ENCODE measurements at places on chromosomes 4 and X. TPM values are rescaled to one million over a fixed set of nuclear protein-coding genes. Genes with fewer than 3 reads are reported as not detected.

GRCh38 chrX:101411984-101412383, 4.0 kb downstream of the HNRNPH2 start:
- DNase-seq: no peak

DNA sequence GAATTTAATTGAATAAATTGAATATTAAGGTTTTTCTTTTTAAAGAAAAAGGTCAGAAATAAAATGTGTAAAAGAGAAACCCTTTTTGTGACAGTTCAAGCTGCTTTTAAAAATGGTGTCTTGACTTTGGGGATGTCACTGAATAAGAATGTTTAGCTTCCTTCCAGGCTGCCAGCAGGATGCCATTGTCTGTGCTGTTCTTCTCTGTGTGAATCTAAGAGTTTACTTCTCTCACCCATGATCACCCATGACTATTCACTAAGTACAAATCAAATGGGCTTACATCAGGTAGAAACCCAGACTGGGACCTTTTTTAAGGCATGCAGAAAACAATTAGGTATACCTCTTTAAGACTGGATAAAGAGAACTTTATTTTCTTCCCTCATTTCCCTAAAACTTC, 115.3 kb downstream of the DACH2 start:
- DNase-seq: no peak

GRCh38 chrX:97636473-97637140, 752.9 kb downstream of the RPA4 start:
- DNase-seq: no peak

- no peak for DNase-seq
Observed at GRCh38 chr4:44674471-44674870, 3.7 kb upstream of the GUF1 start.

GRCh38 chr4:182828360-182829025, 88.7 kb downstream of the DCTD start:
- no peak for DNase-seq

- DNase-seq: no peak
Observed at GRCh38 chr4:52588097-52588496, 71.0 kb downstream of the USP46 start.

DNA sequence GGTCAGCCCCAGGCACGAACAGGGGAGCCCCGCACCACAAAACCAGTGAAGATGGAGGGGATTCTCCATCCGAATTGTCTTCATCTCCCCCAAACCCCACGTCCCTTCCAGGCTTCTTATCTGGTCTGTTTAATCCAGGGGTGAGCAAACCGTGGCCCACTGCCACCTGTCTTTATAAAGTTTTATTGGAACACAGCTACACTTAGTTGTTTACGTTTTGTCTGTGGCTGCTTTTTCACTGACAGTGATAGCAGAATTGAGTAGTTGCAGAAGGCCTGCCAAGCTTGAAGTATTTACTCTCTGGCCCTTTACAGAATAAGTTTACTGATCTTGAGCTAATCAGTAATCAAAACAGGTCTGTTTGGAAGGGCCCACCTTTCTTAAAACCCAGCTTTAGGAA, 324.0 kb downstream of the ARHGAP10 start:
- DNase-seq: no peak

DNA sequence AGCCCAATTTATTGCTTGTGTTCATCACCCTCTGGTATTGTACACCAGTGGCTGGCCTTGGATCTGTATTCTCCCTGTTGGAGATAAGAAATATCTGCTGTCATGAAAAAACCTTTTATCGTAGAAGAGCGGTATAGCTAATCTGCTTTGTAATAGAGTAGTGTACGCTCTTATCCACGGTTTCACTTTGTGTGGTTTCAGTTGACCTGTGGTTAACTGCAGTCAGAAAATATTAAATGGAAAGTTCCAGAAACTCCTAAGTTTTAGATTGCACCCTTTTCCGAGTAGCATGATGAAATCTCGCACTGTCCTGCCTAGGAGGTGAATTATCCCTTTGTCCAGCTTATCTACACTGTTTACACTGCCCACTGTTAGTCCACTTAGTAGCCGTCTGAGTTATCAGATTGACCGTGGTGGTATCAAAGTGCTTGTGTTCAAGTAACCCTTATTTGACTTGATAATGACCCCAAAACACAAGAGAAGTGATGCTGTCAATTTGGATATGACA, 42.4 kb downstream of the KDM6A start:
- no peak for DNase-seq

- no peak for DNase-seq
Observed at GRCh38 chr4:37415845-37416369, 171.4 kb downstream of the NWD2 start.

- no peak for DNase-seq
Observed at GRCh38 chr4:8338351-8338961, 68.9 kb downstream of the HTRA3 start.

DNA sequence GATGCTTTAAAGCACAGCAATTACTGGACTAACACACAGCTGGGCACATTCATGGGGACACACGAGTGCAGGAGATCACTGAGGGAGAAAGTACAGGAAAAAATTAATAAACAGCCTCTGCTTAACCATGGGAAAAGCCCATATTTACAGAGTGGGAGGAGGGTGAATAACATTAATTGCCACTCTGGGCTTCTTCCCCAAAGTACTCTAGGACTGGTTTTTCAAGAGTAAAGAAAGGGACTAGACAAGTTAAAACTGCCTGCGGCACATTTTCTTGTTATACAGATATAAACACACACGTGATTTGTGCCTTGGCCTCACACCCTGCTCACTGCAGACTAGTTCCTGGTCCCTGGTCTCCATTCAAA, 179.7 kb upstream of the TET2 start:
- DNase-seq: no peak

- no peak for DNase-seq
Observed at GRCh38 chr4:124529131-124529530, 183.4 kb downstream of the ANKRD50 start.

GRCh38 chr4:174553828-174554227, 31.5 kb upstream of the HPGD start:
- no peak for DNase-seq

- DNase-seq: no peak
Observed at GRCh38 chr4:185634066-185634652, 98.9 kb upstream of the PDLIM3 start.

DNA sequence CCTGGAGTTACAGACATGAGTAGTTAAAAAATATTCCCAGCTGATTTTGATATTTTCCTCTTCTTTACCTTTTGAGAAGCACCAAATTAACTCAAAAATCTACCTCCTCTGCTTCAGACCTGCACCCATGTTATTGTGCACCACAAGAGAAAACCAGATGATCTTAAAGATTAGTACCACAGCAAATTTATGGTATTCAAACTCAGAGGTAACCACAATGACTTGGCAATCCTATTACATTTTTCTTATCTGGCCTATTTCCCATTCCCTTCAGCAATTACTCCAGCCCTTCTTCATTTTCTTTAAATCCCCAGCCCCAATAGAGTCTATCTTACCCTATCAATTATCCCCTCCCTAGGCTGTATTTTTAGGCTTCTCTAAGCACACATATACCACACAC, 535.1 kb downstream of the FAT4 start:
- no peak for DNase-seq

DNA sequence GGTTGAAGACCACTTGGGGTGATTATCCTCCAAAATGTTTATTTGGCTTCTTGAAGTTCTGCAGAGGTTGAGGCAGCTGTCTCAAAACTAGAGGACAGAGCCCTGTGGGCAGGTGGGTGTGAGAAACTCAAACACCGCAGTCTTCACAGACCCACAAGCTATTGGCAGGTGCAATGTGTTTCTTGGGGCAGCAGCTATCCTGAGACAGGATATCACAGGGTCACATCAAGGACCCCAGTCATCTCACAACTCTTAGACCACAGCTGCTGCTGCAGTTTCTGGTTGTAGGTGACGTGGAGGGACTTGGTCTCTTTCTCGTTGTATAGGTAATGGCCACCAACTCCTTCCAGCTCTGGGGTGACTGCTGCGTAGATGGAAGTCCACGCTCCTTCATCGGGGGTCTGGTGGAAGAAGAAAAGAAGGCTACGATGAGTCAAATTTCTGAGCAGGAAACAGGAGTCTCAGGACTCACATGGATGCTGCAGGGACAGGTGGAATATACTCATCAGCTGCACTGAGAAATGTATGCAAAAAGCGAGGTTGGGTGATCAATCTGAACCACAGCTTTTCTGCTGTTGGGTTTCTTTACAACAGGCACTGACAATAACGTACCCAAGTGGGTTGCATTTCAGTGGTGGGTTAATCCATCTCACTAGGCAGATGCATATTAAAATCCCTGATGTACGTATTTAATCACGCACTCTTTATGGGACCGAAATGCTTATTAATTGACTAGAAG, 279.8 kb downstream of the DHRSX start:
- no peak for DNase-seq

The BEND2 gene
- not detected for total RNA-seq

The MAGED1 gene
- total RNA-seq: 34.6 TPM

The UGT2B7 gene
- not detected for total RNA-seq

The CLIC2 gene
- total RNA-seq: 0.81 TPM

The ZAR1 gene
- not detected for total RNA-seq

The GAGE12F gene
- not detected for total RNA-seq

The NAA11 gene
- total RNA-seq: not detected

The POU4F2 gene
- not detected for total RNA-seq

Measured in CD4-positive, alpha-beta memory T cell (primary cell).